ENCODE measurements at places on chromosomes 5 and 9. TPM values are rescaled to one million over a fixed set of nuclear protein-coding genes. Genes with fewer than 3 reads are reported as not detected.

The ANKRD20A1 gene
- 1.7 TPM for total RNA-seq

The PCDHGA2 gene
- 4.9 TPM for total RNA-seq

The OR1K1 gene
- not detected for total RNA-seq

The REXO4 gene
- total RNA-seq = 19.3 TPM

The PALM2AKAP2 gene
- 1.7 TPM for total RNA-seq

The KCNV2 gene
- total RNA-seq = not detected

The ARHGEF28 gene
- 3.7 TPM for total RNA-seq

The DOCK2 gene
- total RNA-seq = 10.9 TPM

The LCN1 gene
- total RNA-seq = not detected

The CHSY3 gene
- total RNA-seq = 1.4 TPM

The RGS7BP gene
- total RNA-seq = 4.8 TPM

The ADAMTSL1 gene
- total RNA-seq = 9.3 TPM

The PCDH1 gene
- total RNA-seq = 13.6 TPM

The SAXO1 gene
- not detected for total RNA-seq

The FSTL4 gene
- not detected for total RNA-seq

The CCDC180 gene
- 8.2 TPM for total RNA-seq

- DNase-seq = no peak
These were observed 291.4 kb upstream of the ISL1 start for GRCh38 chr5:51091816-51092215.

GRCh38 chr9:137449931-137450538 is 8.9 kb upstream of the ENTPD8 start:
- no peak for DNase-seq

- peak; percentile 53 for DNase-seq
These were observed 56.5 kb downstream of the JAK2 start for GRCh38 chr9:5041390-5042115.

GRCh38 chr9:32516241-32516640 is 9.8 kb downstream of the RIGI start:
- no peak for DNase-seq

DNA sequence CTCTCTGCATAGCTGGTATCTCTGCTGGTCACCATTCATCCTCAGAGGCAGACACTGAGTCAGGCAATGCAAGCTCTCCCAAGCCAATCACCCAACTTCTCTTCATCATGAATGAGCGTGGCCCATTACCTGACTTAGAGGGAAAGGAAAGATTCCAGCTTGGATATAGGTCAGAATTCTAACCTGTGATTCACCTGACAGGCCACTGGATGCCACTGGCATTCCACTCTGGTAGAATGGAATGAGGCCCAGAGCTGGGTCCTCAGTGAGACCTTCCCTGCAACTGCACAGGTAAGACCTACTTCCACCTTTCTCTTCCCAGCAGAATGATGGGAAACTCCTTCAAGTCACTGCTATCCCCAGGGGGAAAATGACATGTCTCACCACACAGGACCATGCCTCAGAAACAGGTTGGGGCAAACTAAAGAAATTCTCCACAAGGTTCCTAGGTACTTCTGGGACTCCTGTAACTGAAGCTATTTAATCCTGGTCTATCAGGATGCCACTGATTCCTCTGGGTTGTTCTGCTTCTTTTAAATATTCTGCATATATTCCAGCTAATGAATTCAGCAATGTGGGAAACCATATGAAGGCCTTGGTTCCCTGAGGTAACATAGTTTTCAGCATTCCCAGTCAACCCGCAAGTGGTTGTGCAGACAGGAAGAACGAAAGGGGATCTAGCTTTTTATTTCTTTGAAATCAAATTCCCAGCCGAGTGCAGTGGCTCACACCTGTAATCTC is 62.0 kb downstream of the SUSD1 start:
- no peak for DNase-seq

- no peak for DNase-seq
These were observed 75.2 kb downstream of the F2RL2 start for GRCh38 chr5:76547891-76548524.

- peak; percentile 33 for DNase-seq
These were observed 41.3 kb upstream of the CEP72 start for GRCh38 chr5:570886-571285.

DNA sequence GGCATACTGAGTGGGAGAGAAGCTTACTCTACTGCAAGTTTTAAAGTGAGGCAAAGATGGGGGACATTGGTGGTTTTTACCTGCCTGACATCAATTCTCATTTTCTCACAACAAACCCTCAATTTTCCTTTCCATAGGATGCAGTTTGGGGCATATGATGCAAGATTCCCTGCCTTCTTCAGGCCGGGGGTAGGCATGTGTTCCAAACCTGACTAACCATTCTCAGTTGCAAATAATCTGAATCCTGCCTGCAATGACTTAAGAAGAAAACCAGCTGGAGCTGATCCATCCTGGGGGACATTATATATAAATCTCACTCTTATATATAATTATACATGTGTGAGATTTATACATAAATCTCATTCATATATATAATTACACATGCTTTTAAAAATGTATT is 223.6 kb upstream of the EFNA5 start:
- no peak for DNase-seq

DNA sequence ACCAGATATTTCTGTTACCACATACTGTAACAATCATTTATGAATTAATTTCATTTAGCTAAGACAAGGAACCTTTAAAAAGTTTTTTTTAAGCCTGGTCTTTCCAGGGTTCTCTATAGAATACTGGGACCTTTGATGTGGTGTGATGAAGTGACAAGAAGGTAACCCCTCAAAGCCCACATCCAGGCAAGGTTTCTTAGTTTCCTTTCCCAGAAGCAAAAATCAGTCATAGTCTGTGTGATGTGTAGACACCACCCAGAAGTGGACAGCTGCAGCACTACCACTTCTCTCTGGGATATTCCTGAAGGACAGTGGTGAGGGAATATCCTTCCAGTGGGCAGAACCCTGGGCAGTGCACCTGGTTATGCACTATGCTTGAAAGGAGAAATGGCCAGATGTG is 115.6 kb downstream of the TTC39B start:
- no peak for DNase-seq

DNA sequence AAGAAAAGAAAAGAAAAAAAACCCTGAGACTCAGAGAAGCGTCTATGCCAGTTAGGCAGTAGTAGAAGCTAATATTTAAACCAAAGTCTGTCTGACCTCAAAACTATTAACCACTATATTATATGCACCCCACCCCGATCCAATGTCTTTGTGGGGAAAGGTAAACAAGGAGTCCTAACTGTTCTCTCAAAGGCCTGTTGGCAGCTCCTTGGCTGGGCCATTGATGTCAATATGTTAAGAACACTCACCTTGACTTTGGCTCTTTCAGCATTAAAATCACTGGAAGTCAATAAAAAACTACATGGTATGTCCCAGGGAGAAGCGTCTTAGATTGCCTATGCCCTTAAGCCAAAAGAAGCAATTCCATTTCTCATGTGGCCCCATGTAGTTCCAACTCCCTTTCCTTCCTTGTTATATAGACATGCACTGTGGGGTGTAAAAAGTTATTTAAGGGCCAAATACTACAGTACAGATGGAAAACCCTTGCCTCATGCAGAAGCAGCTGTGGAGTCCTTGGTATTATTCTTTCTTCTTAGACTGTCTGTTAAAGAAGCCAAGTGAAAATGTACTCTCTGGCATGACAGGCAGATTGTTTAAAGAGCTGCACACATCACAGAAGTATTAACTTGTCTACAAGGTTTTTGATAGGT is 308.6 kb upstream of the RPS23 start:
- DNase-seq = no peak

- no peak for DNase-seq
These were observed 57.8 kb upstream of the GOLPH3 start for GRCh38 chr5:32231929-32232328.

DNA sequence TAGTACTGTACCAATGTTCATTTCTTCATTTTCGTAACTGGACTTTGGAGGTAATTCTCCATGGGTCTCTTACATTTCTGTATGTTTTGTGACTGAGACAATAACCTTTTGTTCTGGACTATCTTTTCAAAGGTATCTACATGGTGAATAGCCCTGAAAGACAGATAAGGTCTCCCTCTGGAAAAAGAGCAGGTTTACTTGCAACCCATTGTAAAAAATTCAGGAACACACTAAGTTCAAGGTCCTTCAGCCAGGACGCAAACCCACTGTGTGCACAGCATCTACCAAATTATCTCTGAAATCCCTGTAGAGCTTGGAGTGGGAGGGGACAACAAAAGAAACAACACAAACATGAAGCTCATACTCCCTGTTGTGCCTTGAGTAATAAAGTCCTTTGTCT is 8.3 kb downstream of the DTWD2 start:
- DNase-seq = no peak

DNA sequence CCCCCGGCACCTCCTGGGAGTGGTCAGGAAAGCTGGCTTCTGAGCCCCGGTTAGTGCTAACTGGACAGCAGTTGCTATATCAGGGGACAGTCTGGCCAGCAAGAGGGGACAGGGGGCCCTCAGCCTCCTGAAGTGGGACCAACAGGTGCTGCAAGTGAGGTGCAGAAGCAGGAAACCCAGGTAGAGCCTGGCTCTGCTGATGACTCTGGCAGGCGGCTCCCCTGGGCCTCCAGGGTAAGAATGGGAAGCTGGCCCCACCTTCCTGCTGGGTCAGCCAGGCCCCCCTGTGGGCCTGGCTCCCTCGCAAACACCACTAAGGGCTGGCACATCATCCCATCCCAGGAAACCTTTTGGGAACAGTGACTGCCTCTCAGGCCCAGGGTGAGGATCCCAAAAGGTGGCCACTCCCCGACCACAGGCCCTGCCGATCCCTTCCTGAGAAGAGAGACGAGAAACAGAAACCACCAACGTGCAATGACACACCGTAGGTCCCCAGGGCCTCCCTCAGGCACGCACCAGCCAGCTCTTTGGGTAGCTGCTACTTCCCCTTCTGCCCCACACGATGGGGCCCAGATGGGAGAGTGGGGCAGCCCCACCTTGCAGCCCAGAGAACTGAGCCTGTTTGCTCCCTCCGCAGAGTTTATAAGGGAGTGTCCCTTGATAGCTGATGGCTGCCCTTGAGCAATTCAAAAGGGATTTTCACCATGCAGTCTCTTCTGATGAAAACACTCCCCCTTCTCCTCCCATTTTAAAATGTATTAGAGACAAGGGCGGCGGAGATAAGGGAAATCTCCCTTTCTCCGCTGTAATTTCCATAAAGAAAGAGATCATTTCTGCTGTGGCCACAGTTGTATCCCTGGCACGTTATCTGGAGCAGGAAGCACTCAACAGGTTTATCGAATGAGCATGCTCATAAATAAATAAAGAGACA is 76.8 kb downstream of the STK10 start:
- no peak for DNase-seq

DNA sequence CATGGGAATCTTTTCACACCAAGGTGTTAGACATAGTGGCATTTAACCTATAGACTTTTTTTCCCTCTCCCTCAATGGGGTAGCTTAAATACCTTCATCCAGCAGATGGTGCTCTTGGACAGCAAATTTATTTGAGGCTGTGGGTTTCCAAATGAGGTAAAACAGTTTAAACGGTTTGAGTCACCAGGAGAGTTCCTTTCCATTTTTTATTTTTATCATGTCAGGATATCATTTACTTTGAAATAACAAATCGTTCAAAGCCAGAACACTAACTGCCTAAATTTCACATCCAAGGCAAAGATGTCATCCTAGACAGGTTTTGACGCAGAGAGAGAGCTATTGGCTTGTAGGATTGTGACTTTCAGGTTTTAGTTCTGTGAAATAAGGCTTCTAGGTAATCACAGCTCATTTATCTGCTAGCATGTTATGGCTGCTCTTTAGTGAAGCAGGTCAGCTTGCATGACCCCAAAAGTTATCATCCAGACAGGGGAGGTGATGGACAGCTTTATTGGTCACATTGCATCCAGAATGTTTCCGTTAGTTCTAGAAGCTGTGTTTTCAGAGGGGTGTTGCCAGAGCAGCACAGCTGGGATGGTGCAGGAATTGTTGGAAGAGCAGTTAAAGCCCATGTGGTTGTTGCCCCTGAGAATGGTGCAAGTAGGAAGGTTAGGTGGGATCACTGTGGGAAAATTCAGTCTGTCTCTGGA is 69.8 kb downstream of the KDM4C start:
- no peak for DNase-seq

- no peak for DNase-seq
These were observed 48.5 kb downstream of the MFAP3 start for GRCh38 chr5:154087260-154087659.

- DNase-seq = no peak
These were observed 169.8 kb downstream of the FOCAD start for GRCh38 chr9:20853866-20854265.

- DNase-seq = no peak
These were observed 226.0 kb upstream of the C9orf72 start for GRCh38 chr9:27799326-27799725.

GRCh38 chr9:69658987-69659675 is 13.0 kb downstream of the APBA1 start:
- DNase-seq = no peak

- DNase-seq = no peak
These were observed 121.5 kb downstream of the RGS3 start for GRCh38 chr9:113585085-113585442.

- DNase-seq = no peak
These were observed 151.6 kb upstream of the MEF2C start for GRCh38 chr5:89034588-89034987.

- no peak for DNase-seq
These were observed 84.6 kb downstream of the NDUFS4 start for GRCh38 chr5:53645078-53645477.

DNA sequence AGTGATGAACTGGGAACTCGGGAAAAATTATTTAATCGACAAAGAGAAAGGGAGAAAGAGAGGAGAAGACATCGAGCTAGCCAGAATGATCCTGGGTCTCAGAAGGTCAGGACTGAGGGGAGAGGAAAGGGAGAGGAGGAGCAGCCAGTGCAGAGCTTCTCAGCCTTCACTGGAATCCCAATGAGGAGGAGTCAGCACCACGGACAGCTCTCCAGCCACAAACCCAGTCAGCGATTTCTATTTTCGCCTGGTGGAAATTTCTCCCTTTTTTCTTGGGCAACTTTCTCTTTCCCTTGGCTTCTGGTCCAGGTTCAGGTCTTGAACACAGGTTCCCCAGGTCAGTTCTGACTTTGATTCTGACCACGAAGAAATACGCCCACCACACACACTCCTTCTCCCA is 1.6 kb upstream of the BRINP1 start:
- no peak for DNase-seq

- no peak for DNase-seq
These were observed 187.0 kb upstream of the ADCY2 start for GRCh38 chr5:7208938-7209337.

- DNase-seq = no peak
These were observed 103.0 kb upstream of the MAMDC2 start for GRCh38 chr9:69940674-69941073.

GRCh38 chr5:143957455-143957854 is 145.5 kb downstream of the HMHB1 start:
- no peak for DNase-seq

- DNase-seq = no peak
These were observed 332.8 kb downstream of the MLLT3 start for GRCh38 chr9:20289423-20290010.

DNA sequence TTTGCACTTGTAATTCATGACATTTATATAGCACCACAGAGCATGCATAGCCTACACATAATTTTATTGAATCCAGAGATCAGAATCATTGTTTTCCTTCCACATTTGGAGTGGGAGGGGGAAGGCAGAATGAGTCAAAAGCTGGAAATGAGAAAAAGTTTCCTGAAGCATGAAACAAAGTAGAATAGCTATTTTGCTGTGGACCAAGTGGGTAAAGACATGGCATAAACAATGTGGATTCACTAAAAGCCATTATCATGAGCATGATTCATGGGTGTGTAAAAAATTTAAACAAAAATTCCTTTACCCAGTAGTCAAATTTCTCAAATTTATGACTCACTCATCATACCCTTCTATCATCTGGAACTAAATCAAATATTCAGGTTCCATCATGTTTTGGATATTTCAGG is 97.9 kb downstream of the YIPF5 start:
- no peak for DNase-seq

- DNase-seq = peak; percentile 28
These were observed 2.3 kb downstream of the ACSL6 start for GRCh38 chr5:132008961-132009680.

Measured in sigmoid colon (tissue), 7 donors.